Caki2 (cell line): ENCODE measurements at places on chromosomes 12 and 14.

- no peak for DNase-seq
Measured at GRCh38 chr14:23168246-23168645, 15.2 kb downstream of the SLC7A8 start.

- DNase-seq, result no peak
Measured at GRCh38 chr14:58744801-58745394, 107.1 kb downstream of the DACT1 start.

DNA sequence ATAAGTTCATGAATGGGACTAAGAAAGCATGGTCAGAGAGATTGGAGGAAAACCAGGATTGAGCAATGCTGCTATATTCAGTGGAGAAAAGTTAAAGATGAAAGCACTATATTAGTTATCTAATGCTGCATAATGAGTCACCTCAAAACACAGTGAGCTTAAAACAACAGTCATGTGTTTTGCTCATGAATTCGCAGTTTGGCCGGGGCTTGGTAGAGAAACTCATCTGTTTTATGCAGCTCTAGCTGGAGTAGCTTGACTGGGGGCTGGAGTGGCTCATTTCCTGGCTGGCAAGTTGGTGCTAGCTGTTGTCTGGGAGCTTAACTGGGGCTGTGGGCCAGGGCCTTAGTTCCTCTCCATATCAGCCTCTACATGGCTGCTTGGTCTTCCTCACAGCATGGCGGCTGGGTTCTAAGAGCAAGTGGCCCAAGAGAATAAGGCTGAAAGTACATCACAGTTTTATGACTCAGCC lies 90.1 kb downstream of the ADCK1 start:
- DNase-seq, result peak; percentile 8

DNA sequence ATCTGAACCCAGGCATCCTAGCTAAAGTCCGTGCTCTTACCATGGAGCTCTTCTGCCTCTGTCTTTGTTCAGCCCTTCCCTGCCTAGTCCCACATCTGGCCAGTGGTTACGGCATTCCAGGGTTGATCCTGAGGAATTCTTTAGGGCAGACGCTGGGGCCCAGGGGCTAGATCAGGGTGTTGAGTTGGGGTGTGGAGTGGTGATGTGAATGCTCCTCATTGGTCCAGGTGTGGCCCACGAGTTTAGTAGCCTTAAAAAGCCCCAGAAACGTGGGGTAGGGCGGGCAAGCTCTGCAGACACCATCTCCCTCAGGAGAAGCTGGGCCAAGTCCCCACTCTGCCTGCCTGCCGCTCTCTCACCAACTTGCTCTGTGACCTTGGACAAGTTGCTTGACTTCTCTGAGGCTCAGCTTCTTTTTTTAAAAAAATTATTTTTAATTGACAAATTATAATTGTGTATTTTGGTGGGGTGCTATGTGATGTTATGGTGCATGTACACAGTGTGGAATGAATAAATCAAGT lies 9.0 kb upstream of the SERPINA6 start:
- DNase-seq, result no peak

GRCh38 chr14:35215110-35215813 lies 76.9 kb upstream of the PSMA6 start:
- peak; percentile 56 for DNase-seq

DNA sequence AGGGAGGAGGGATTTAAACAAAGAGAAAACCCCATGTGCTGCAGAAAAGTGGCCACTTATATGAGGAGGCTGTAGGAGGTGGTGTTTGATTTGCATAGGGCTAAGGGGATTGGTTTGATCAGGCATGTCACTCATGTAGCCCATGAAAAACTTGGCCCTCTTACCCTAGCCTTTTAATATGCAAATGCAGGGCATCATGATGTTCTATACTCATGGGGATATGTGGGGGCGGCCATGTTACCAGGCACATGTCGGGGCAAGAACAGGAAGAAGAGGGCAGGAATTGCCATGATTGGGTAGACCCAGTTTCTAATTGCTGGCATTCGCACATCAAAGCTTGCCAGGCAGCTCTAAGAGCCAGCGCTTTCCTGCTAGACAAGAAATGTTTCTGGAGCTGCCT lies 28.8 kb downstream of the KLRK1 start:
- DNase-seq, result peak; percentile 61

DNA sequence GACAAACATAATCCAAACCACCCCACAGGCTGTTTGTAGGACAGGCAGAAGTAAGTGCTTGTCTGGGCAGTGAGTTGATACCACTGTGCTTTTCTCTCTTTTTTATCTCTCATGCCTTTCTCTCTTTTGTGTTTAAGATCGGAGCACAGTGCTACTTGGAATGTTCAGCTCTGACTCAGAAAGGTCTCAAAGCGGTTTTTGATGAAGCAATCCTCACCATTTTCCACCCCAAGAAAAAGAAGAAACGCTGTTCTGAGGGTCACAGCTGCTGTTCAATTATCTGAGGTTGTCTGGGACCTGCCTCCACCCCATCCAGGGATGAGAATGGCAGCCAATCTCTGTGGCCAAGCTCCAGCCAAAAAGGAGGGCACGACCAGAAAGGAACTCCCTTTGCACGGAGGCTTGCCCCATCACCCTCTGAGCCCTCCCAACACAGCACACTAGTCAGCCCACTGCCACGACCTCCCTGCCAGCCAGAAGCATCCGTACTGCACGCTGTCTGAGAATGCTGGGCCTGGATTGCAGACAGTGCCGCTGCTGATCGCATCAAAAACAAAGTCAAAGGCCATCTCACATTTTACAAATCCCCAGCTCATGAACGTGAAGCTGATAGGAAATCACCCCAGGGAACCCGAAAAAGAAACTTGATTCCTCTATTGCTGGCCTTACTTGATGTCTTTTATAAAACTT lies 27.8 kb downstream of the GPHB5 start:
- DNase-seq, result no peak

GRCh38 chr12:114690267-114691135 lies 6.5 kb upstream of the TBX3 start:
- no peak for DNase-seq

DNA sequence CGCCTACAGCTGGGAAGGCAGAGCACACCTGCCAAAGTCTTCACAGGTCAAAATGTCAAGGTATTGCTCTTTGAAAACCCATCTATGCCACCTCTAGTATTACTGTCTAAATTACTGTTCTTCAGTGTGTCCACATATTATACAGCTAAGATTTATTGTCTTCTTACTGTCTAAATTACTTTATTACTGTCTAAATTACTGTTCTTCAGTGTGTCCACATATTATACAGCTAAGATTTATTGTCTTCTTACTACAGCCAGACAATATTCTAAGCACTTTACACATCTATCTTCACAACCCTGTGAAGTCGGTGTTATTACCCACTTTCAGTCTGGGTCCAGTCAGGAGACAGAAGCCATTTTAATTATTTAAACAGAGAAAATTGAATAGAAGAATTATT lies 173.9 kb downstream of the MYRFL start:
- no peak for DNase-seq

GRCh38 chr12:18823461-18823860 lies 85.5 kb downstream of the CAPZA3 start:
- DNase-seq, result no peak

DNA sequence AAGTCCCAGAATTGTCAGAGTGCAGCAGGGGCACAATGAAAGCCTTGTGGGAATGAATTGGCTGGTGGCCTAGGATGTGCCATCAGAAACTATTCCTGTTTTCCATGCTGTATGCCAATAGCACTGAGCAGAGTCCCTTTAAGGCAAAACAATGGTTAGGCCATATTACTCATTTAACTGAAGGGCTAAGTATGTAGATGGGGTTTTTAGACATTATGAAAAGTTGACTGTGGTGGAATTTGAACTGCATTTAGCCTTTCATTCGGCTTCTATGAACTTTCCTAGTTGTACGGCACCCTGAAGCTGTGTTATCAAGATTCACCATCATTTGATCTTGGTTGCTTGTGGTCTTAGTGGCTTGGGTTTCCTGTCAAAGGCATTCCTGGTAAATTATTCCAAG lies 24.8 kb downstream of the IL26 start:
- DNase-seq, result no peak

DNA sequence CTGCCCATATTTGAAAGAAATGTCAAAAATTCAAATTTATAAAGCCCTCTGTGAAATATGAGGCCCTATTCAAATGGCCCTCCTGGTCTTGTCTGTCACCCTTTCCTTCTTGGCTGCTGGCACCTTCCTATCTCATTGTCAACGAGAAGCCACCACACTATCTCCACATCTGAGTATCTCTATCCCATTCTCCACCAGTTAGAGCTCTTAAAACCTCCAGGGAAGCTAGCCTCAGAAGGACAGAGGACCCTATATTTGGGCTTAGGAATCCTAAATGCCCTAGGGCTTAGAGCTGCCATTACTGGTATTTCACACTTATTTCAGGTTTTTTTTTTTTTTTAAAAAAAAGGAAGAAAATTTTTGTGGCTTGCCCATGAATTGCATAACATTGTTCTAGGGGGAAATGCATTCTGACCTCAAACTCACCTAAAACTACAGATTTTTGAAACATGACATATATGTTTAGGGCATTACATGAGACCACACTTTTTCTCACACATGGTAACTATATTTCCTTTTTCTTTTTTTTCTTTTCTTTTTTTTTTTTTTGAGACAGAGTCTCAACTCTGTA lies 25.0 kb downstream of the SLC25A21 start:
- DNase-seq, result no peak

GRCh38 chr12:99611599-99611998 lies 36.0 kb upstream of the GARIN6 start:
- no peak for DNase-seq

DNA sequence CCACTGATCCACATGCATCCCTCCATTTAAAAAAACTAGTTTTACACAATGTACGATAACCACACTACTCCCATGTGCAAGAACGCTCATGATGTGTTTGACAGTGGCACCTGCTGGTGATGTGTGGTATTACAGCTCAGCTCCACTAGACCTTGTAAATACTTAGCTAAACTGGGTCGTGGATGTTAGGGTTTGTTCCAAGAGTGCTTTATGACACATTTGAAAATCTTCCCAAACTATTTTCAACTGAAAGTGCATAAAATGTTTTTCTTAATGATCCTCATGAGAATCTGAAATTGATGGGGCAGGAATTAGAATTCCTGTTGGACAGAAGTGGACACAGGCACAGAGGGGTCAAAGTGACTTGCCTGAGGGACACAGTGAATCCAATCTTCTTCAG lies 99.2 kb downstream of the SCARB1 start:
- DNase-seq, result no peak
